Effector memory CD4-positive, alpha-beta T cell (primary cell): ENCODE measurements at places on chromosomes 3 and 15.

DNA sequence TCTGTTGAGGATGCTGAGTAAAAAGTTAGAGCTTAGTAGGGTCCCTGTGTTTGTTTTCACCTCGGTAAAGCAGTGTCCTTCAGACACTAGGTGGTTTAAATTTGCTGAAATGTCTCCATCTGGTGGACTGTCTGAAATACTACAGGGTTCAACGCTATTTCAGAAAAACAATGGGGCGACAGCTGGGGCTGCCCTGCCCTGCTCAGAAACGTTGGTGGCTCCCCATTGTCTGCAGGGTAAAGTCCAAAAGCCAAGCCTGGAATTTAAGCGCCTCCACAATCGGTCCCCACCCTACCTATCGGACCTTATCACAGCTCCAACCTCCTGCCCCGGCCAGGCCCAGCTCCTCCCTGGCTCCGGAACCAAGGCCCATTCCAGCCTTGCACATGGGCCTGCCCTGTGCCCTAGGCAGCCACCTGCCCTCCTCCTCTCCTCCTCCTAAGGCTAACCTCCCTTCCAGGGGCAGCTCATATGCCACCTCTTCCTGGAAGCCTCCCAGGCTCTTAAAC, 4.3 kb upstream of the TSEN2 start:
- DNase-seq = no peak

GRCh38 chr3:15223685-15224572, 17.9 kb downstream of the CAPN7 start:
- DNase-seq = no peak

DNA sequence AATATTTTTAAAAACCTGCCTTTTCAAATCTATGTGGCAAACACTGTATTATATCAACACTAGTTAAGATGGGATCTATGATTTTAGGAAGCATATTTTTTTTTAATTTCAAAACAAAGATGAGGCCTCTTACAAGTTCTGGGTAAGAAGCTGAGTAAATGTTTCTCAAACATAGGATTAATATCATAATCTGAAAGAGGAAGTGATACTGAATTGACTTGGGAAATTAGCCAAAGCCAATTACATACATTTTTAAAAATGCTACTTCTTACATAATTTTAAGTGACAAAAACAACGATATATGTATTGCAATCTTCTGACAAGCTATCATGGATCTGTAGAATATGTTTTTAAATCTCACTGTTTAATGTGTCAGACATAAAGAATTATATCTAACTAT, 135.1 kb upstream of the UBP1 start:
- no peak for DNase-seq

GRCh38 chr3:58013973-58014649, 5.9 kb downstream of the FLNB start:
- no peak for DNase-seq

- no peak for DNase-seq
These were observed 89.0 kb downstream of the RPL22L1 start for GRCh38 chr3:170780955-170781354.

GRCh38 chr3:32077260-32078084, 28.9 kb upstream of the GPD1L start:
- DNase-seq = no peak

DNA sequence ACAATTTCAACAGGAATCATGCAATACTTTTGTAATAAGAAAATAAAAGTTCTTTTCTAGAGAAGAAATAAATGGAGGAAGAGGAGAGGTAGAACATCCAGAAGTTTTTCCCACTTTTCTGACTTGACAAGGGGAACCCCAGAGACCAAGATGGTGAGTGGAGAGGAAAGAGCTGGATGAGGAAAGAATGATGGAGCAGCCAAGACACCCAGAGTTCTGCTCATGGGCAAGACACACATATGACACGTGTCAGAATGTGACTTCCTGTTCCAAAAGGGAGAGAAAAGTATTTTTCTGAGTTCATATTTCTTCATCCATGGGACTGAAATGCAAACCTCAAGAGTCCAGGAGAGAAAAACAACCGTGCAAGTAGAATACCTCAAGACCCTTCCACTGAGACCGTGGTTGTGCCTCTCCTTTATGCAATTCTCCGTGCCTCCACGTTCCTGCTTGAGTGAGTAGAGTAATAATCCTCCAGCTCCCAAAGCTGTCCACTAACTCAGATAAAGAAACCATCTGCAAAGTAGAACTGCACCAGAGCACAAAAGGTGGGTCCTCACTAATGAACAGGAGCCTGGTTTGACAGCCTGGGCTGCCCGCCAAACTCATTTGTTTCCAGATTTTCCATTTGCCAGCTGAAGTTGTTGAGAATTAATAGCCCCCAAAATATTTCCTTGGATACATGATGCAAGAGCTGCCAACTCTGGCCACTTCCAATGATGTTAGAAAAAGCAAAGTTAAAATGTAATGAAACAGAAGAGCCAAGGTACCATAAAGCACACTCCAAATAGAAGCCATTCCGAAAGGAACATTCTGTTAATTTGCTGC, 272.6 kb upstream of the IGF1R start:
- DNase-seq = no peak

DNA sequence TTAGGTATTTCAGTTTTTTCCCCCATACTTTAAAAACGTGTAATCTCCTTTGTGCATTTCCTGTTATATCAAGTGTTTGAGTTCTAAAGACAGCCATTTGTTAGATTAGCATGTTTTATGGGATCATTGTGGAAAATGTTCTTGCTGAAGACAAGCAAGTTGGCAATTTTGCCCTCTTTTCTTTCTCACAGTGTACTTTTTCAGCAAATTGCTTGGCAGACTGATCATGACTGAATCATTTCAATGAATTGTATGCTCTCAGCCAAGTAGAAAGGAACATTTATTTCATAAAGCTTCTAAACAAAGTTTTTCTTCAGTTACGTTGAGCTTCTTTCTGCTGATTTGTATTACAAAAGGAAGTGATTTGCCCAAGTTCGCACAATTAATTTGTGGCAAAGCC, 51.6 kb downstream of the ATG7 start:
- no peak for DNase-seq

DNA sequence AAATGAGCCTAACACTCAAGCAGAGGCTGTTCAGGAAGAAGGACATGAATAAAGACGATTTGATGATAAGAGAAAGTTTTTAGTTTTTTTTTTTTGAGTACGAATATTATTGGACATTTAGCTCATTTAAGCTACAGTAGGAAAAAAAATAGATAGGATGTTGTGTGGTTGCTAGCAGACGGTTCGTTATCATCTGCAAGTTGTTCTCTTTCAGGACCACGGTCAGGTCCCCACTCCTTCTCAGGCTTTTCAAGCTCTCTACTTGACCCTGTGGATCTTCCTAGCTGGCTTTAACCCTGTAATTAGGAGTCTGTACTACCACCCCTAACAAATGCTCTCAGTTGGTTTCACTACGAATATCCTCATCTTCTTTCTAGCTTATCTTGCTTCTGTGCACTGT, 1.1 kb downstream of the KCNH8 start:
- DNase-seq = no peak

DNA sequence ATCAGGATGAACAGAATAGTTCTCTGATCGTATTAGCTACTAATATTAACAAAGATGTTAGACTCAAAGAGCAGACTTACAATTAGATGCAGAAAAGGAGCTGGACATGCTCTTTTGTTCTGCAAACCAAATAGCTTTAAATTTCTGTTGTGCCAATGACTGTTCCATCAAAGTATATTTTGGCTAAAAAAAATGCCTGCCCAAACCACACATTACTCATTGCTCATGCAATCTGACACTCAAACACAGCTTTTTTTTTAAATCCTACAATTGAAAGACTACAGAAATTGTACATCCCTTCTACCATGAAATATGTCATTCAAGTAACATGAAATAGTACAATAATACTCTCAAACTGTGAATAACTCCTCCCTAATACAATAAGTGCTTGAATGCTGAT, 48.6 kb downstream of the SHOX2 start:
- no peak for DNase-seq

GRCh38 chr15:92243227-92243626, 150.5 kb upstream of the ST8SIA2 start:
- DNase-seq = no peak

DNA sequence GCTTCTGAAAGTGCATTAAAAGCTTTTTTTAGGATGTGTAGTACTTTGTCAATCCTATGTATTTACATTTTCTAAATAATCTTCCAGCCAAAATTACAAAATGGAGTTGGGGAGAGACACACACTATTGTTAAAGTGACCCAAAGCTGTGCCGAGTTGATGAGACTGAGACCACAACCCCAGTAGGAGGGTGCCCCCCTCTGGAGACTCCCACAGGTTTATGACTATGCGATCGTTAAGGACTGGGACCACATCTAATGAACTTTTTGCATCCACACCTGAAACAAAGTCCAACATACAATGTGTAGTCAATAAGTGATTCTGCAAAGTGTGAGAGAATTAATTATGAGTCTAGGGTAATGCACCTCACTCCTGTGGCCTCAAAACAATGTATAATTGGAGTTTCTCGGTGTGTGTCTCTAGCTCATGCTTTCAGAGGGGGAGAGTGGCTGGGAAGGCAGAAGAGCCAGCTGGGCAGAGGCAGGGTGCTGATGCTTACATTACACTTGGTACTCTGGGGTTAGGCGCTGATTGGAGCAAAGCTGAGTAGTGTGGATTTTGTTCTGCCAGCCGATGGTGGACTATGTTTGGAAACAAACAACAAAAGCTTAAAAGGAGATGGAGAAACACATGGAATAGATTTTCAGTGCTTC, 102.8 kb downstream of the KCNH8 start:
- DNase-seq = no peak

DNA sequence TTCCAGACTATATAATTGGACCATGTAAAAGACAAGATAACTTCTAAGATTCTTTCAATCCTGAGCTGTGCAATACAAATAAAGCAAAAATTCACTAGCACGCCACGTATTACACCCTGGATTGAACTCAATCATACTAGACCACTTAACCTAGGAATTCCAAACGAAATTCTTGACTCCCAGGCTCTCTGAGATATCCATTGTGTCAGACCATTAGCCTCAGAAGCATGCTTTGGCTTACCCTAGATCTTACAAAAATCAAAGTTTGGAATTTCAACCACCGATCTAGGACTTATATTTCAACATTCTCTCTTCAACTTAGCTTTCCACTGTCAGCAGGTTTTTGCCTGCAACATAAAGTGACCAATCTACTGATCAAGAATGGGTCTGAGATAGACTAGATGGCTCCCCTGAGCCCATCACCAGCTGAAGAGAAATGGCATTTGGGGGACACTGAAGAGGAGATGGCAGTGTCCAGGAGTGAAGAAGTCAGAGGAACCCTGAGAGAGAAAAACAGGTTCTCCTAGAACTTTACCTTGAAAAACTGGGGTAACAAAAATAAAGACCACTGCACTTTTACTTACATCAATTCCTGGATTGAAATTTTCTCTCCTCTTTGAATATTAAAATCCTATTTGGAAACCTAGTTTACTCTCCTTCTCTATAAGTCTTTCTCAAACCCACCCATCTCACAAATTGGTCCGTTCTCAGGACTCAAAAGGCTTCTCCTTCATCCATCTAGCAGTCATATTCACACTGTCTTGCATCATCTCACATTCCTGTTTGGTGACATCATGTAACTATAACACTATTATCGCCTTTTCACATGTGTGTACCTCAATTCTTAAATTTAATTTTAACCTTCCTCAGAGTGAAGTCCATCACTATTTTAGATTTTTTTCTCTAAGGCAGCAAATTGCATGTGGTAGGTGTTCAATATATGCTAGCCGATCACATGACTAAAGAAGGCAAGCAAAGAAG, 18.5 kb downstream of the CPNE4 start:
- no peak for DNase-seq

GRCh38 chr3:4351872-4352271, 48.7 kb downstream of the SETMAR start:
- DNase-seq = no peak

DNA sequence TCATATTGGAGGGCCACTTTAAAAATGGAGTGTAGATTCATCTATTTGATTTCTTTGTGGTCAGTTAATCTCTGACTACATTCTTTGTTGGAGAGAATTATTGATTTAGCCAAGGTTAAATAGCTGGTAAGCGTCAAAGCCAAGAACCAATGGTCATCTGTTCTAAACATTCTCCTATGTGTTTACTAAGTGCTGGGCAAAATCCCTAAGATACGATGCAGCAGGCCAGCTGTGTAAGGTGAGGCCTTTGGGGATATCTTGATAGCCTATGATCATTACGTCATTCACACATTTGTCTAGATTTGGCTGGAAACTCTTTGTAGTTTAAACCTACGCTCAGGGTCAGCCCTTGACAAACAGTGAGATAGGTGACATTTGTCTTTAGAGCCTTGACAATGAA, 236.2 kb downstream of the NR1D2 start:
- no peak for DNase-seq

- no peak for DNase-seq
These were observed 3.6 kb downstream of the ABHD17C start for GRCh38 chr15:80698676-80699075.

- no peak for DNase-seq
These were observed 282.5 kb upstream of the ICE2 start for GRCh38 chr15:60761505-60761845.

DNA sequence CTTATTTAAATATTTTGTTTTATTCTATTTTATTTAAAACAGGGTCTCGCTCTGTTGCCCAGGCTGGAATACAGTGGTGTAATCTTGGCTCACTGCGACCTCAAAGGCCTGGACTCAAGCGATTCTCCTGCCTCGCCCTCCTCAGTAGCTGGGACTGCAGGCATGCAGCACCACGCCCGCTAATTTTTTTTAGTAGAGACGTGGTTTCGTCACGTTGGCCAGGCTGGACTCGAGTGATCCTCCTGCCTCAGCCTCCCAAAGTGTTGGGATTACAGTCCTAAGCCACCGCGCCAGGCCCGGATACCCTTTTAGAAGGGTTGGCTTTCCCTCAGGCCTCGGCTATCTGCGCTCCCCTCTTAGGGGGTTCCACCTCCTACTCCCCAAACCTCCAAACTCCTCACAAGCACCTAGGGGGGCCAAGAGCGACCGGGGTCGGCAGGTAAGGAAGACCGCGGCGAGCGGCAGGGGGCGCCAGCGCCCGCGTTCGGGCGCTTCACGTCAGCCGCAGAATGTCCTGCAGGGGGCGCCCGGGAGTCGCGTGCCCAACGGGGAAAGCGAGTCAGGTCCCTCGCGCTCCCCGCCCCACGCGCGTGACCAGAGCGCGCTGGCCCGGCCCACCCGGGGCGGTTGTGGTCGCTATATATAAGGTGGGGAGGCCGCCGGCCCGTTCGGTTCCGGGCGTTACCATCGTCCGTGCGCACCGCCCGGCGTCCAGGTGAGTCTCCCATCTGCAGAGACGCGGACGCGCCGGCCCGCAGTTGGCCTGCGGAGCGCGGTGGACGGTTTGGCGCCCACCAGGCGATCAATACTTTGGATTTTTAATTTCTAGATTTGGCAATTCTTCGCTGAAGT, 51.8 kb upstream of the GATM start:
- DNase-seq = peak; percentile 67

GRCh38 chr15:43111354-43111753, 5.5 kb upstream of the UBR1 start:
- no peak for DNase-seq

GRCh38 chr3:64186667-64187064, 38.6 kb downstream of the PRICKLE2 start:
- DNase-seq = no peak

DNA sequence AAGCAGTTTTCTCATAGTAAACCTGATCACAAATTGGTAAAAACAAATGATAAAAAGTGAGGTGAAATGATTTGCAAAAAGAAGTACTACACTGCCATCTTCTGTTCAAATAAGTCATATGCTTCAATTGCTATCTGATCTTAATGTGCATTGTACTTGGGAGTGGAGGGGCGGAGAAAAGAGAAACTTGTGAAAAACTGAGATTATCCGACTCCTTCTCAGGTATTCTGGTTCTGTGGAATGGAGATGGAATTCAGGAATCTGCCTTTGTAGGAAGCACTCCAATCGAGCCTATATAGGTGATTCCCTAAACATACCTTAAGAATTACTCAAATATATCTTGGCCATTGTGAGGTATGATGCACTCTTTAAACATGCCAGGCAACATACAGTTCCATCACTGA, 180.6 kb downstream of the CHL1 start:
- DNase-seq = no peak
